ENCODE measurements at places on chromosomes 3 and 15. TPM values are rescaled to one million over a fixed set of nuclear protein-coding genes. Genes with fewer than 3 reads are reported as not detected.

The PAQR5 gene
- 1.2 TPM for total RNA-seq

The PLAAT1 gene
- total RNA-seq, result not detected

The SLC9C1 gene
- total RNA-seq, result not detected

The GOLGA6D gene
- total RNA-seq, result not detected

The MAP1A gene
- 18.7 TPM for total RNA-seq

Measured in bronchus fibroblast of lung (primary cell).